Stimulated activated CD4-positive, alpha-beta T cell treated with anti-CD3 and anti-CD28 coated beads, Interleukin-1b, Interleukin-23, amount 100 ng/mL, for 24 hours (primary cell): ENCODE measurements at places on chromosomes 4 and X.

GRCh38 chr4:25928379-25929297 is 14.6 kb downstream of the SMIM20 start:
- DNase-seq = no peak

GRCh38 chr4:83751336-83751949 is 215.5 kb downstream of the GPAT3 start:
- DNase-seq = no peak

GRCh38 chr4:139599076-139599475 is 43.1 kb upstream of the SETD7 start:
- no peak for DNase-seq

- DNase-seq = no peak
These were observed 86.9 kb upstream of the MSX1 start for GRCh38 chr4:4772534-4772933.

DNA sequence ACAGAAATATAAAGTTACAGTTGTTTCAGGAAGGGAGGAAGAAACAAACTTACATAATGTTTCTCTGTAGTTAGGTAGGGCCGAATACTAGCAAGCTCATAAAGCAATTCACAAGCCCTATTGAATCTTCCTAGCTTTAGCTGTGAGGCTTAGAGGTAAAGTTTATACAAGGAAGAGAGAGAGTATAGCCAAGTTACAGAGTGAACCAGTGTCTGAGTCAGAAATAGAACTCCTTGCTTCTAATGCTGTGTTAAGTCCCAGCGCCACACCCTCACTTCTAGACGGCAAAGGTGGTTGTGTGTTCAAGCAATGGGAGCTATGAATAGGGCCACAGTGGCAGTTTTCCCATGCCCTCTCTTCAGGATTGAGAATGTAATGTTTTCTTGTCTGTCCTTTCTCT is 6.1 kb downstream of the LPAR4 start:
- DNase-seq = no peak

DNA sequence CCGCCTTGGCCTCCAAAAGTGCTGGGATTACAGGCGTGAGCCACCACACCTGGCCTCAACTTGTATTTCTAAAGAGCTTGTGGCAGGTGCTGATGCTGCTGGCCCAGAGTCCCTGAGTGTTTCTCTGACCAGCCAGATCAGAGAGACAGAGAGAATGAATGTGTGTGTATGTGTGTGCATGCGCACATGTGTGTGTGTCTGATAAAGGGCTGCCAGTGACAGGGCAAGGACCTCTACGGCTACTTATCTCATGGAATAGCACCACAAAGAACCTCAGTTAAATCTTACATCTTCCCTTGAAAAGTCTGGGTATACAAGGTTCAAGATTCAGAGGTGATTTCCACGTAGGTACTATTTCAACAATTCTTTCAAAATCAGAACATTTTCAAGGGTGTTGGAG is 86.0 kb downstream of the SCD5 start:
- DNase-seq = no peak

- DNase-seq = no peak
These were observed 91.1 kb downstream of the P2RY10 start for GRCh38 chrX:79036157-79036880.

DNA sequence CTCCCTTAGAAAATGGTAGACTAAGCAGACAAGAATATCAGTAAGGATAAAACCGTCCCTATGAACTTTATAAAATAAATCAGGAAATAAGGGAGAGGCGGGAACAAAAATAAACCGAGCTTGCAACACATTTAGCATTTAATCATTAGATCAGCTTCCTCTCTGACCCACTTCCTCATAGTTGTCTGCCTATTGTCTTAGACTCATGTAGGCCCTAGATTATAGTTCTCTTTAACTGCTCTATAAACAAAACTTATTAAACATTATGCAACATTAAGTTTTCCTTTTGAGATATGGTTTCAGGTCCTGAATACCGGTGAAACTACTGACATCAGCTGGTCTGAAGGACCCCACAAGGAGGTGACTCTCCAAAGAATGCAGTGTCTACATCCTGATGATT is 15.8 kb upstream of the SRD5A3 start:
- no peak for DNase-seq

- DNase-seq = no peak
These were observed 6.5 kb downstream of the HMGN5 start for GRCh38 chrX:81195259-81195658.

DNA sequence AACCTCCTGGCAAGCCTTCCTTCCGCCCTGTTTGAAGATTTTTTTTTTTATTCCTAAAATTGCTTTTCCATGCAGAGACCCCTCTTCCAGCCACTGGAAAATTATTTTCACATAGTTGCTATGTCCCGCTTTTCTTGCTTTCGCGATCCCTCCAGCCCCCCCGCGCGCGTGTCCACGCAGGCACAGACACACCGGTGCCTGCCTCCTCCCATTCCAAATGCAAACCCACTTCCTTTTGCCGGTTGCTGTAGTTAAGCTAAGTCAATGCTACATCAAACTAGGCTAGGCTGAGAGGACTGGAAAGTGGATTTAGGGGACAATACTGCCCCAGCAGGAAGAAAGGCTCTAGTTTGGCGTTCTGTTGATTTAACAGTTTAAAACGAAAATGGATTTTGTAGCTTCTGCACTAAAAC is 111.0 kb downstream of the DHX15 start:
- no peak for DNase-seq

- DNase-seq = peak; percentile 25
These were observed 278.6 kb downstream of the ADGRA3 start for GRCh38 chr4:22237155-22237751.

DNA sequence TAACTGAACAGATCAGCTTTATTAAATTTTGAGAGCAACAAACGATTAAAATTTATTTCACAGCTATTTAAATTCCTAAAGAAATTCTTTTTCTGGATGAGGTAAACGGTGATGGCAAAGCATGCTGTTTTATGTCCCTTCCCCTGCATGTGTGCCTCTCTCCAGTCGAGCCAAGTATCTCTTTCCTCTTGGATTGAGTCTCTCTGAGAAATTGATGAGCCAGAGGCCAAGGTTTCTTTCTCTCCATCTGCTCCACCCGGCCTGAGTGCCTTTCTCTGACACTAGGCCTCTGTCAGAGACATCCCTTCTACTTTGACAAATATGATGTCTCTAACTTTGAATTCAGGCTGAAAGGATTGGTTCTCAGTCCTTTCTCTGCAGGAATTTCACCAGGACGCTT is 42.6 kb upstream of the PARM1 start:
- DNase-seq = no peak

DNA sequence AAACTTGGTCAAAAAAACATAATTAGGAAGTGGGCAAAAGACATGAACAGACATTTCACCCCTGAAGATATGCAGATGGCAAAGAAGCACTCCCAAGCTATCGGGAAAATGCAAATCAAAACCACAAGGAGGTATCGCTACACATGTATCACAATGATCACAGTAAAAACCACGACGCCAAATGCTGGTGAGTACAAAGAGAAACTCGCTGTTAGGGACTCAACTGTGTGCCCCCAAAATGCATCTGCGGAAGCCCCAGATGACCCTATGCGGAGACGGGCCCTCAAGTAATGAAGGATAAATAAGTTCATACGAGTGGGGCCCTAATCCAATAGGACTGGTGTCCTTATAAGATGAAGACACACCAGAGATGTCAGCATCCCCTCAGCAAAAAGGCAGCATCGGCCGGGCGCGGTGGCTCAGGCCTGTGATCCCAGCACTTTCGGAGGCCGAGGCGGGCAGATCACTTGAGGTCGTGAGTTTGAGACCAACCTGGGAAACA is 10.2 kb downstream of the GAK start:
- DNase-seq = no peak

DNA sequence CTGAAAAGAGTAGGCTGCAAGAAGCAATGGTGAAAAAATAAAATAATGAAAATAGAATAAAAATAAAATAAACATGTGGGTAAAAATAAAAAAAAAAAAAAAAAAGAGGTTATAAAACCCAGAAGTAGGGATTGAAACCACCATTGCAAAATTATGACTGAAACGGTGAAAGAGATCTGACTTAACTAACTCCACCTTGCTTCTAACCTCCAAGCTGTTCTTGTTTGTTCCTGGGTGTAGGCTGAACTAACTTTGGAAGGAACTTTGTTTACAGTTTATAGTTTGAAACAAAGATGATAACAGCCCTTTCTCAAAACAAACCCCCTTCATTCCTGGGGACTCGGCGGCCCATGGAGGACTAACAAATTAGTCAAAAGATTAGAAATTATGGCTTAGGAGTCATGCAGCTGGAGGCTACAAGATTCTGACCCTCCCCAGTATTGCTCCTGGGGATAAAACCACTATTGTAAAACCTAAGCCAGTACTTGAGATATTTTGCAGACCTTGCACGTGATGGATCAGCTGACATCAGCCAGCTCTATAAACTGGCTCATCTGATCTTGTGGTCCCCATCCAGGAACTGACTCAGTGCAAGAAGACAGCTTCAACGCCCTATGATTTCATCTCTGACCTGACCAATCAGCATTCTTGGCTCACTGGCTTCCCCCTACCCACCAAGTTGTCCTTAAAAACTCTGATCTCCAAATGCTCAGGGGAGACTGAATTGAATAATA is 30.4 kb downstream of the DDX60L start:
- DNase-seq = no peak

GRCh38 chrX:80602036-80602860 is 182.0 kb downstream of the TENT5D start:
- no peak for DNase-seq

DNA sequence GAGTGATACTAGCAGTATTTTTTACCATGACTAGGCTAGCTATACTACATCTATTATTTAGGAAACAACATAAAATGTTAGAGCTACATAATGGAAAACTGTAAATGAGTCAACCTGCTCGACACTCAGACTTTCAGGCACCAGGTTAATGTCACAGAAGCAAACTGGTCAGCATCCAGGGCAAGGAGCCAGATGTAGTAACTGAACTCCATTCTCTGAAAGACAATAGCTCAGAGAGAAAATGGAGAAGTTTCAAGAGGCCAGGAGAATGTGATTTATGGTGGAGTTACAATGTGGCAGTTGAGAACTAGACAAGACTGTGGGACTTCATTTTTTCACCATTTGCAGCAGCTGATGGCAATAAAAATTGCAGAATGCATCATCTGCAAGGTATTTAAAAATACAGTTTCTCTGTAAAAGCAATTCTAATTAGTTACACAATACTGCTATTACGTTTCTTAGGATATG is 342.7 kb upstream of the PABPC4L start:
- DNase-seq = no peak

GRCh38 chr4:148216866-148217814 is 225.1 kb downstream of the NR3C2 start:
- DNase-seq = no peak

- no peak for DNase-seq
These were observed 178.5 kb downstream of the NHS start for GRCh38 chrX:17553469-17553868.

DNA sequence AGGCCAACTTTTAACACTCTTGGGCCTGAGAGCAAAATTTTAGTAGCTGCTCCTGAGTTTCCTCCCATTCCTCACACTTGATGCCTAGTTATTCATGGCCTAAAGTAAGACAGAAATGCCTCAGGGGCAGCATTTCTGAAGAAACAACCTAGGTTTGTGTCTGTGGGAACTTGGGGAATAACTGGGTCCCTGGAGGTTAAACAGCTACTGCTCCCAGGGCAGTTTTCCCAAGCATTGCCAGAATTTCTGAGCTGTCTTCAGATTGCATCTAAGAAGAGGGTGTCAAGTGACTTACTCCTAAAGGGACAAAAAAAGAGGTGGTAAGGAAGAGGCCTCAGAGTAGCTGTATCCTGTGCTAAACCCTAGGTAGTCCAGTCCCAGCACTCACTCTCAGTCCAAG is 130.8 kb upstream of the ACSL4 start:
- DNase-seq = no peak

- no peak for DNase-seq
These were observed 66.7 kb downstream of the STAG2 start for GRCh38 chrX:124028182-124028581.

DNA sequence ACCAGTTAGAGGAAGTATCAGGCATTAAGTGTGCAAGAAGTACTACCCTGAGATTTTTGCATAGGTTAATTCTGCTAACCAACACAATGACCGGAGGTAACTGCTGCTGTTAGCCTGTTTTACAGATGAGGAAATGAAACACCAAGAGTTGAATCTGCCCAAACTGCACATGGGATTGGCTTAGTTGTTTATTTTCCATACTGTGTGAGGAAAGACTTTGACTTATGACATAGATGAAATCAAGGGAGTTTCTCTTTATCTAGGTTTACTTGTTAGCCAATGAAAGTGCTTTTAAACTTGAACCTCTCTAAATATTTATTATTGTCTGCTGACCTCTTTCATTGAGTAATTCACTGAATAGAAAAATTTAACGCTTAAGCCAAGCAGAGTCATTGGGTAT is 10.3 kb downstream of the GUCY1B1 start:
- no peak for DNase-seq

DNA sequence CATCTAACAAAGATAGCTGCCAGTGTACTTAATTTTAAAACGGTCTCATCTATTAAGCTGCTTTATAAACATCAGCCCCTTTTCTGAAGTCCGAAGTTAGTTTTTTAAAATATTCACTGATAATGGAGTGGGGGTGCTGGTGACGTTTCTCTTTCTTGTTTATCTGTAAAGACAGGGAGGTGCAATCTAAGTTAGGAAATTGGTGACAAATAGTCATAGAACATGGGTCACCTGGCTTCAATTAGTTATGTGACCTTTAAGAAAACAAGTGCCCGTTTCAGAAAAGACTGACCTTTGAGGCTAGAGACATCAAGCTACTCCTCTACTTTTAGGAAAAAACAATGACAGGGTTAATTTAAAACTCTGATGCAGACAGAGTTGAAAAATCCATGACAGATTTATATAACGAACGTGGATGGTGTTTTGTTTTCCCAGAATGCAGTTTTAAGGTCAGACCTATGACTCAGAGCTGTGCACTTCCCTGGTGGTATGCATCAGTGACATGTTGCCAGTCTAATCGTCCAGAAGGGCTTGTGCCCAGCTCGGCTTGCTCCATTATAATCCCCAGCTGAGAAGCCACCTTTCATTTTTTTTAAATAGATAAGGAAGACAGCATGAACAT is 38.2 kb downstream of the FHL1 start:
- DNase-seq = no peak

GRCh38 chrX:49164589-49165360 is 2.2 kb downstream of the MAGIX start:
- DNase-seq = no peak

DNA sequence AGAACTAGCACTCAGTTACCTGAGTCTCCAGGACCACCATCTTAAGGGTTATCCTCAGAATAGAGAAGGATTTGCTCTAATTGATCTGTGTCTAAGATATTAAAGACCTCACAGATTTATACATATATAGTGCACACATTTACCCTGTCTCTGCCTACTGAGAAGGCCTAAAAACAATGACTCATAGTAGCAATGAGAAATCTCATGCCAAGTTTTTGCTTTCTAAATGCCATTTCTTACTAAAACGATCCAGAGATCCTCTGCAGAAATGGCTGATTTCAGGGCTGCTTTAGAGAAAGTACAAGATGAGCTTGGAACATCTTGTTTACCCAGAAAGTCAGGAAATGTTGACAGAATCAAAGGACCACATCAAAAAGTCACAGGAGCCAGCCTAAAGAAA is 79.1 kb upstream of the INPP4B start:
- no peak for DNase-seq
